ENCODE measurements at places on chromosomes 4 and X. TPM values are rescaled to one million over a fixed set of nuclear protein-coding genes. Genes with fewer than 3 reads are reported as not detected.

Gene DGKK
- not detected for total RNA-seq

Gene FAM149A
- 2.5 TPM for total RNA-seq

Gene C4orf33
- 4.9 TPM for total RNA-seq

Gene PAGE2
- total RNA-seq: not detected

DNA sequence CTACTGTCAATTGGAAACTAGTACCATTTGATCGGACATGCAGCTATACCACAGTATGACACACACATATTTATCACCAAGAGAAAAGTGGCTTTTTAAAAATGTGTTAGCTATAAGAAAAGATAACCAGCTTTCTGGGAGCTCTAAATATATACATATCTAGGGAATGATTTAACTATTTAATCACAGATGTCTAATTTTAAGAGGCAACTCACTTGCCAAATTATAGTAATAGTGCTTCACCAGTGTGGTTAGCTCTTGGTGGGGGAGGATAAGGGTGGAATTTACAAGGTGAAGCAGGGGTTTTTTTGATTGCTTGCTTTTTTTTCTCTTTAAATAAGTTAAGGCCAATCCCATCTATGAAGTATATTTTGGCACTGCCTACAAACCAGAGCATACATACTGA is 547.7 kb upstream of the DIPK2B start:
- DNase-seq: no peak

Gene GYG2
- not detected for total RNA-seq

Gene MEPE
- not detected for total RNA-seq

DNA sequence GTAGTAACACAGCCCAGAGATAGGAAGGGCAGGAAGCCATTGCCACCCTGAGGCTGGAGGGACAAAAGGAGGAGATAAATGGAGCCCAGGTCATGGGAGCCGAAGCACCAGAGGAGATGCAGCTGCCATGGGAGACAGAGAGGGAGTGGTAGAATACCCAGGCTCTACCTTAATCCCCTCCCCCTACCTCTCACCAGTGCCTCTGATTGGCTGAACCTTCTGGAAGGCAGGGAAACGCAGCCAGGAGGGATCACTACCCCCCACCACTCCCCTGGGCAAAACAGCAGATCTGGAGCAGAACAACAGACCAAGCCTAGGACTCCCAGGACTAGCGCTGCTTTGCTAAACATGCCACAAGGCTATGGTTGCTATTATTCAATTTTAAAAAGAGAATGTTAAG is 114.2 kb downstream of the ZNF827 start:
- DNase-seq: no peak

DNA sequence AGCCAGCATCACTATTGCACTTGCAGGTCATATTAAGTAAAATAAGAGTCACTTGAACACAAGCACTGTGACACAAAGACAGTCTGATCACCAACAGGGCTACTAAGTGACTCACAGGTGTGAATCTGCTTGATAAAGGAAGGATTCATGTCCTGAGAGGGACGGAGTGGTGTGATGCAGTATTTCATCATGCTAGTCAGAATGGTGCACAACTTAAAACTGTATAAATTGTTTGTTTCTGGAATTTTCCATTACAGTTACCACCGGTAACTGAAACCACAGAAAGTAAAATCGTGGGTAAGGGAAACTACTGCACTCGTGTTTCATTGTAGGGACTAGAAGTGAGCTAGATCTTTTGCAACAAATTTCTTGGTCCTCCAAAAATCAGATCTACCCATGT is 109.7 kb downstream of the ELOVL6 start:
- DNase-seq: no peak

- no peak for DNase-seq
These were observed 673.4 kb downstream of the PCDH18 start for GRCh38 chr4:136858903-136859302.

GRCh38 chr4:152223600-152223999 is 312.3 kb downstream of the FBXW7 start:
- no peak for DNase-seq

DNA sequence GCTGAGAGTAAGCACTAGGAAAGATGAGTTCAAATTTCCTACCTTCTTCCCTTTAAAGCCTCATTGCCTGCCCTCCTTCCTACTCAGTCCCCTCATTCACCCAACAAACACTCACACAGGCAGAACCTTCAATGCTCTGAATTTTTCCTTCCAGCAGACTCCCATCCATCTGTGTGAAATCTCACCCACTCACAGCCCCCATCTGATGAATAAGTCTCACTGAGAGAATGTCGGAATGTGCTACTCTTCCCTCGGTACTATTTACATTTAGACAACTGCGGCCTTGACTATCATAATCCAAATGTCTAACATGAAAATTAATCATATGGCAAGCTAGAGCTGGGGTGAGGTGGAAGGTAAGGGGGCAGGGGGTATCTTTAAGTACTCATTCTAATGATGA is 19.4 kb downstream of the CLDN2 start:
- no peak for DNase-seq

DNA sequence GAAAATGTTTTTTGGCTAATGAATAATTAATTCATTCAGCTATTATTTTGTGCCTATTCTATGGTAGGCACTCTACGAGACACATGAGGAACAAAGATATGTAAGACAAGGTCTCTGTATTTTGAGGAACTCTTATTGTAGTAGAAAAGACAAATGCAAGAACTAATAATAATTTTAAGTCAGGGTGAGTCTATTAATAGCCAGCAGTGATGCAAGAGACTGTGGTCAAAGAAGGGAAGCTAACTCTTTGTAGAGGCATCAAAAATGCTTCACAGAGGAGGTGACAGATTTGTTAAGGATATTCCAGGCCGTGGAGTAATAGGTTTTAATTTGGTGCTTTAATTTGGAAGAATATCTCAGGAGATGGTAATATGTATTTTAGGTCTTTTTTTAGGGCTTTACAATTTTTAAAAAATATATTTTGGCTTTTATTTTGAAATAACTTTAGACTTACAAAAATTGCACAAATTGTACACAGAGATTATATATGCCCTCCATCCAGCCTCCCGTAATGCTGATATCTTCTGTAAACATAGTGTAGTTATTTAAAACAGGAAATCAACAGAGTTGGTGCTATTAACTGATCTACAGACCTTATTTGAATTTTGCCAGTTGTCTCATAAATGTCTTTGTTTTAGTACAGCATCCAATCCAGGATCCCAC is 48.1 kb downstream of the DCLK2 start:
- DNase-seq: no peak

Gene HERC5
- 11.5 TPM for total RNA-seq

Gene XK
- total RNA-seq: not detected

DNA sequence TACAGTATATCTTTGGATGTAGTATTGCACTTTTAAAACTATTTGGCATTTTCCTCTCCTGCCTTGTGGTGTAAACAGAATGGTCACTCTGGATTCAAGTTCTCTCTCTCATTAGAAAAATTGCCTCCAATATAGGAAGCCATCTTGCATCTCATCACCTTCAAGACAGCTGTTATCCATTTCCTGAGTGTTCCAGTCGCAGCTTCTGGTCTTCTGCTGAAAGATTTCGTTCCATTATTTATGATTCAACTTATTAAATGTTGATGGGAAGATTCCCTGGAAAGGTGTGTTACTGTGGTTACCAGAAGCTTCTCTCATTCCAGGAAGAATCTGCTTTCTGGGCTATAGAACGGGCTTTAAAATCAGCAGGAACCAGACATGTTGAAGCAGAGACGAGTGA is 568.3 kb upstream of the SLIT2 start:
- DNase-seq: no peak

GRCh38 chr4:67106861-67107460 is 438.3 kb downstream of the CENPC start:
- no peak for DNase-seq

Gene SYN1
- 1.2 TPM for total RNA-seq

Gene ANAPC4
- 54.9 TPM for total RNA-seq

DNA sequence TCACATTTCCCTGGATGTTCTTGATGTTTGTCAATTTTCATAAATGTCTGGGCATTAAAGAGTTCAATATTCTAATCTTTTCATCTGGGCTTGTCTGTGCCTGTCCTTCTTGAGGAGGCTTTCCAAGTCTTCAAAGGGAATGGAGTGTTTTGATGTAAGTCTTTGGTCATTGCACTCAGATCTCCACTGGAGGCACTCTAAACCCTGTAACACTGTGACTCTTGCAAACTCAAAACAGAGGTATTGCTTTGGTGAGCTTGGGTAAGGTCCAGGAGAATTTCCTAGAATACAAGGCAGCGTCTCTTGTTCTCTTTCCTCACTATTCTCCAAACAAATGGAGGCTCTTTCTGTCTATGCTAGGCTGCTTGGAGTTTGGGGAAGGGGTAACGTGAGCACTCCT is 1118.1 kb upstream of the PABPC4L start:
- DNase-seq: no peak

Gene SYAP1
- 13.6 TPM for total RNA-seq

DNA sequence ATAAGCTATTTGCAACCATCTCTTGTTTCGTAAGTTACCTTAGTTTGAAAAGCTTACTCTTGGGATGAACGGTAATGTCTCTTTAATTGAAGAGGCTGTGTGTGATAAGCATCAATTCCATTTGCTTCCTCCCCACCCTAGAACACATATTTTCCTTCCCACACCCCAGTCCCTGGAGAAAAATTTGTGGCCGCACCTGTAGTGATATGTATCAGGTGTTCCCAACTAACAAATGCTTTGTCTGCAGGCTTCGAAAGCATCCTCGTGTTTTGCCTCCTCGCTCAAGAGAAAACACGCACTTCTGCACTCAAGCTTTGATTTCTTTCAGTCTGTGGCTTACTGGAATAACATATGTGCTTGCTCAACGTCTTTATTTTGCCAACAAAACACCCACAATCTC is 143.8 kb upstream of the OTUD4 start:
- no peak for DNase-seq

DNA sequence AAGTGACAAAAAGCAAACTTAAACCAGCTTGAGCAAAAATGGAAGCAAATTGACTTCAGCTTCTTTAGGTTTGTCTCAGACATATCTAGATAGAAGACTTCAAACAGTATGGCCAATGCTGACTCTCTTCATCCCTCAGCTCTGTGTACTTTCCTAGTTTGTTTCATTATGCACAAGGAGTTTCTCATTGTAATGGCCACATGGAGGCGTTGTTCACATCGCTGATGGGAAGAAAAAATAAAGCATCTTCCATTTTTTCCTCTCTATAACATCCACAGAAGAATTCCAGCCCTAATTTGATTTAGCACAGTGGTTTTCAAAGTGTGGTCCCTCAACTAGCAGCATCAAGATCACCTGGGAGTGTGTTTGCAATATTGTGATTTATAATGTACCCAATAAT is 397.5 kb upstream of the PRKX start:
- no peak for DNase-seq

- no peak for DNase-seq
These were observed 716.0 kb downstream of the CENPC start for GRCh38 chr4:66829310-66829709.

GRCh38 chr4:150217808-150218207 is 139.6 kb downstream of the DCLK2 start:
- DNase-seq: no peak

- no peak for DNase-seq
These were observed 148.5 kb downstream of the NAA11 start for GRCh38 chr4:79177388-79177787.

- DNase-seq: no peak
These were observed 440.7 kb downstream of the IL15 start for GRCh38 chr4:142077048-142077447.

DNA sequence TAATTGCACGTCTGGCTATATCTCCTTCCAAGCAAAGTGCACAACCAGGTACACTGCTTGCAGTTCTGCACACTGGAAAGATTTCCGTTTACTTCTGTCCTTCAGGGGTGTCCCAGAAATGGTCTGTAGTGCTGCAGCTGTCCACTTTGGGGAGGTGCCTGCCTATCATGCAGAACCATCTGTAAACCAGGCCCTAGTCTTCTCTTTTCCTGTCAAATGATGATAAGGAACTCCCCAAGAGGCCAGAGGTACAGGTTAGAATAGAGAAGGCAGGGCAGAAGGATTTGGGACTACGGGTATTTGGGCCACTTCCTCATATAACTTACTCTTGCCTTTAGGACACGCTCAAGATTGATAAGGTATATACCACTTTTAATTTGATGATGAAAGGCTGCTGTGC is 746.9 kb downstream of the FAT4 start:
- DNase-seq: no peak

GRCh38 chrX:107780525-107780924 is 3.0 kb downstream of the NCBP2L start:
- no peak for DNase-seq

GRCh38 chr4:4609622-4610334 is 67.9 kb upstream of the STX18 start:
- no peak for DNase-seq

Gene VAMP7
- total RNA-seq: 26.2 TPM

DNA sequence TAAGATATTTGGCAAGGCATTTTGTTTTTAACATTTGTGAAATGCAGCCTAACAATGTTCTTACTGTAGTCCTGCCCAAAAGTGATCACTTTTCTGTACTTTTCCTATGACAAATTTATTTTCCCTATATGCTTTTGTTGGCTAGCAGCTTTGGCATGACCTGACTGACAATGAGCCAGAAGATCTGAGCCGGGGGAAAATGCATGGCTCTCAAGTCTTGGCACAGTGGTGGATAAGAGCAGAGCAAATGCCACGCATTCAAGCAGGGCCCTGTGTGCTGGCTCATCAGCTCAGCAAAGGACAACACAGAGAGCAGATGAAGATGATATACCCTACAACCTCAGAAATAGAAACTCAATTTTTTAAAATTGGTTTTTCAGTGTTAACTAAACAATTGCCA is 187.3 kb downstream of the ANAPC10 start:
- DNase-seq: no peak

Gene MAGEE1
- 11.8 TPM for total RNA-seq

GRCh38 chr4:82005158-82005557 is 368.6 kb downstream of the HNRNPD start:
- DNase-seq: no peak

Gene STK32B
- not detected for total RNA-seq

- no peak for DNase-seq
These were observed 82.6 kb downstream of the CT47B1 start for GRCh38 chrX:120793098-120793497.

Gene GABRA4
- not detected for total RNA-seq

Gene PRKG2
- 5.9 TPM for total RNA-seq

Gene TMPRSS11B
- total RNA-seq: not detected

DNA sequence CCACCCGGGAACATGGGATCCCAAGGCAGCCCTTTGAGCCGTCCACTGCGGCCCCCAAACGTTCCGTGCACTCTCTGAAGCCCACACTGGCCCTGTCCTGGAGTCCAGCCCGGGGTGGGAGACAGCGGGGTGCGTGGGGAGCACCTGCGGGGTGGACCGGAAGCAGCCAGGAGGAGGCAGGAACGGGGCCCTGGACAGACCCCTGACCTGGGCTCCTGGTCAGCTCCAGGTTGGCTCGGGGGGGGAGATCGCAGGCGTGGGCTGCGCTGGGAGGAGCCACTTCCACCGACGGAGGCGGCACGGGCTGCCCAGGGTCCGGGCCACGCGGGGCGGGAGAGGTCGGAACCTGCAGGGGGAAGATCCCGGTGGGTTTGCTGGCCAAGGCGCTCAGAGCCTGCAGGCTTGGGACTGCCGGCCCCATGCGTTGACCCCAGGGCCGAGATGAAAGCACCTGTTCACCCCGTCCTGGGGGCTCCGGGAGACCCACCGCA is 5.7 kb upstream of the PLCXD1 start:
- DNase-seq: no peak

GRCh38 chr4:81142744-81143143 is 72.3 kb downstream of the PRKG2 start:
- DNase-seq: no peak
